Stimulated activated CD8-positive, alpha-beta memory T cell treated with anti-CD3 and anti-CD28 coated beads, Interleukin-7, amount 100 ng/mL, for 24 hours (primary cell): ENCODE measurements at places on chromosomes 1 and 21.

- no peak for DNase-seq
These were observed 114.0 kb downstream of the PPP1R12B start for GRCh38 chr1:202462342-202463076.

- no peak for DNase-seq
These were observed 75.5 kb upstream of the RAB3GAP2 start for GRCh38 chr1:220347654-220348175.

- peak; percentile 1 for DNase-seq
These were observed 111.9 kb upstream of the L1TD1 start for GRCh38 chr1:62082456-62083363.

GRCh38 chr1:210222340-210223006, 10.1 kb upstream of the SERTAD4 start:
- DNase-seq = no peak

- no peak for DNase-seq
These were observed 216.8 kb downstream of the KAZN start for GRCh38 chr1:14815175-14815877.

DNA sequence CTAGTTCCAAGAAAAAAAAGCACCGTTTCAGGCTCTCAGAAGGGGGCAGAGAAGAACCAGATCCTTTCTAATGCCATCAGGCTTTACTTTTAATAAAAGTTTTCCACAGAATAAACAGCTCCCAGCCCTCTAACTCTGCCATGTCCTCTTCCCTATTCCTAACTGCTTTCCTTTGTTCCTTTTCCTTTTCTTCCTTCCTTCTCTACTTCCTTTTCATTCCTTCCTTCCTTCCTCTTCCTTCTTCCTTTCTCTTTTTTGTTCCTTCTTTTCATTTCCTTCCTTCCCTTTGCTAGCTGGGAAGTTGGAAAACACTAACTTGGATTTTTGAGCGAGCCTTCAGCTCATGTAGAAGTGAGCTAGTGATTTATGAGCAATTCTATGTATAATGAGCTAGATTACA, 46.2 kb downstream of the KDM5B start:
- no peak for DNase-seq
